Activated T-helper 1 cell treated with anti-CD3 and anti-CD28 coated beads, Interleukin-2, amount 50 U/mL, for 16 hours (primary cell): ENCODE measurements at places on chromosomes 16 and 17.

DNA sequence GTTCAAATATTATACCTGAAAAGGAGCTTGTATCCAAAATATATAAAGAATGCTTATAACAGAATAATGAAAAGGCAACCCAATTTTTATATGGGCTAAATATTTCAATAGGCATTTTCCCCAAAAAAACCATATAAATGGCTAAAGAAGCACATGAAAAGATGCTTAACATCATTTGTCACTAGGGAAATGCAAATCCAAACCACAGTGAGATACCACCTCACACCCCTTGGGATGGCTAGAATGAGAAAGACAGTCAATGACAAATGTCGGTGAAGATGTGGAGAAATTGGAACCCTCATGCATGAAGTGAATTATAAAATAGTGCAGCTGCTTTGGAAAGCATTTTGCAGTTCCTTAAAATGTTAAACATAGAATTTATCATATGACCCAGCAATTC is 3.1 kb downstream of the TNFRSF13B start:
- no peak for DNase-seq

GRCh38 chr16:1486551-1487390 is 2.0 kb downstream of the PTX4 start:
- no peak for DNase-seq

DNA sequence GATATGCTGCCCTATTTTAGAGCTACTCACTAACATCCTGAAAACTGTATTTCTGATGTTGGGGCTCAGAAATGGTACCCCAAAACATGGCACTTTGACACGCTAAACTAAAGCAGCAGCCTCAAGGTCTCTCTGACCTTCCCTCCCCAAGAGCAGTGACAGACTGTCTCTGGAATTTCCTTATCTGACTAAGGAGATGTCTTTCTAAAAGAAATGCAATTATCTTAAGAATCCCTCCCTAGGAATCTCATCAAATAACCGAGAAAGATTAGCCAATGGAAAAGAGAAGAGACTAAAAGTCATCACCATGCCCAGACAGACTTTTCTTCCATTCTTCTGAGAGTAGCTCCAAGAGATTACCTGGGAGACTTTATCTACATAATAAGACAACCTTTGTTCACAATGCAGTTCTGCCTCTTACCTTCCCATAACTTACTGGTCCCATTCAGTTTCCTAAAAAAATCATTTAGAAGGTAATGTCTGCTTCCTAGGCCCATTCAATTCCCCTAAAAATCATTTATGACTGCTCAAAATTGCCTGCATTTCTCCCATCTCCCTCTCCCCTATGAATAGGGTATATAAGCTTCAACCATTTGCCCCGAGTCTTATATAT is 123.9 kb downstream of the CPPED1 start:
- no peak for DNase-seq

DNA sequence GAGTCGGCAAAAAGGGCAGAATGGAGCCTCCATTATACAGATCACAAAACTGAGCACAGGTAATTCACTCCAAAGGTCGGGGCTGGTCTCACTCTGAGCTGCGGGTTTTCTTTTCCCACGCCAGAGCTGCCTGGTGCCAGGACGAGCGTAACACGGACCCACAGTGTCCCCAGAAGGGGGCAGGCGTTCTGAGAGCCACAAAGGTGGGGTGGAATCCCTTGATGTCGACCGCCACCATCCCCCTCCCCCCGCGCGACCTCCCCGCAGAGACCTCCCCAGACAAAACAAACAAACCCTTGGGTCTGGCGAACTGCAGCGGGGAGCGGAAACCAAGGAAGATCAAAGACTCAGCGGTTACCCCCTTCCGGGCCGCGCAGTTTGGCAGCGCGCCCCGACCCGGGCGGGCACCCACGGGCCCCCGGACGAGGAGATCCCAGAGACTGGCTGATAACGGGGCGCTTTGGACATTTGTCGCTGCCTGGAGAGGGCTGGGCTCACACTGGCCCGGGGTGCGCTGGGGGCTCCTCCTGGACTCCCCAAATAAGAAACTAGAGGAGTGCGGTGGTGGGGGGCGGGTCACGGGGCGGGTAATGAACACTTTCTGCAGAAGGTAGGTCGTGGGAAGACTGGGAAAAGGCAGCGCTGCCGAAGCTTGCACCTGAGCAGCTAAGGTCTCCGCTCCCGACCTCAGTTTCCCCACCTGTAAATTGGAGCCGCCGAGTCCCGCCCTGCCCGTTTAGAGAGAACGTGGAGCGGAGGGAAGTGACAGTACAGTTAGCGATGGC is 664 bp upstream of the NKD1 start:
- peak; percentile 68 for DNase-seq

GRCh38 chr17:77128896-77129567 is 11.7 kb upstream of the SEC14L1 start:
- no peak for DNase-seq

- no peak for DNase-seq
Measured at GRCh38 chr17:20259668-20260067, 207.7 kb downstream of the LGALS9B start.

- no peak for DNase-seq
Measured at GRCh38 chr16:49213594-49213993, 68.0 kb downstream of the CBLN1 start.

GRCh38 chr17:17001874-17002520 is 30.1 kb upstream of the TNFRSF13B start:
- peak; percentile 63 for DNase-seq

GRCh38 chr16:89313583-89313982 is 96.1 kb downstream of the ZNF778 start:
- DNase-seq, result no peak

- no peak for DNase-seq
Measured at GRCh38 chr16:17377360-17378324, 93.1 kb downstream of the XYLT1 start.

GRCh38 chr17:47281216-47281615 is 27.6 kb downstream of the ITGB3 start:
- no peak for DNase-seq

DNA sequence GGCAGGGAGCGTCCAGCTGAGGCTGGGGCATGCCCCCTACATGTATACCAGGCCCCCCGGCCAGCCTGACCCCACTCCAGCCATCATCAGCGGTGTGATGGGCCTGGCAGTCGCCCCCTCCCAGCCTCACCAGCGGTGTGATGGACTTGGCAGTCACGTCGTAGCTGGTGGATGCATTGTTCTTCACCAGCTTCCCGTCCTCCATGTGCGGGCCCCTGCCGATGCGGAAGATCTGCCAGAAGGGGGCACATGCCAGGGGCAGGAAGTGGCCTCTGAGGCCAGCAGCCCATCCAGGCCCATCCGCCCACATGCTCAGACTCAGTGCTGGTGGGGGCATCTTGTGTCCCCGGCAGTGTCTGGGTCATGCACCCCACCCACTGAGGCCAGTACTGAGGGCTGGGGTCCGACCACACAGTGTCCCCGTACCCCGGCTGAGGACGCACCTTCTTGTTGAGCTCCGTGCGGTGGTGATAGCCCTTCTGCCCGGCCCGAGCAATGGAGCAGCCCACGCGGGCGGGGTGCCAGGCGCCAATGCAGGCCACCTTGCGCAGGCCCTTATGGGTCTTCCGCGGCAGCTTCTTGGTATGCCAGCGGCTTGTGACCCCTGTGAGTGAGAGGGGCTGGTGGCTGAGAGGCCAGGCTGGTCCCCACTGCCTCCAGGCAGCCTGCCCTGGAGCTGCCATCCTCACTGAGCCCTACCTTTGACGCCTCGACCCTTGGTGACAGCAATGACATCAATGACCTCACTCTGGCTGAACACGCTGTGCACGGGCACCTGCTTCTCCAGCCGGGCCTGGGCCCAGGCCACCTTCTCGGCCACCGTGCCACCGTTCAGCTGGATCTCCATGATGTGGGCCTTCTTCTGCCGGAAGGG is 3.7 kb upstream of the MSRB1 start:
- no peak for DNase-seq

GRCh38 chr16:88479793-88480760 is 27.0 kb downstream of the ZFPM1 start:
- no peak for DNase-seq

DNA sequence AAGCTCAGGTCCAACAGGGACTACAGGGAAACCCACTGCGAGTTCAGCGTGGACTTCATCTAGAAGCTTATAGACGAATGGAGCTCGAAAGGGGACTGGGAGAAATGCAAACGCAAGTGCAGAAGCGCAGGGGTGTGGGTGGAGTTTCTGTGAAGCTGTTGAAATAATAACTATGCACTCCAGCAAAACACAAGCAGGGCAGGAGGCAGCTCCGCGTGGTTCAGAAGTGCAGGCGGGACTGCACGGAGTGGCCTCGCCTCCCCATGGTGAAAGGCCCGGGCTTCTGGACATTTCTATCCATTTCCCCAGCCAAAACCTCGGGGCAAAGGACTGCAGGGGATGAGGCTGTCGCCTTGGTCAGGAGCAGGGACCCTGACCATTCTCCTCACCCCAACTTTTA is 74.5 kb downstream of the ZNF423 start:
- DNase-seq, result no peak

DNA sequence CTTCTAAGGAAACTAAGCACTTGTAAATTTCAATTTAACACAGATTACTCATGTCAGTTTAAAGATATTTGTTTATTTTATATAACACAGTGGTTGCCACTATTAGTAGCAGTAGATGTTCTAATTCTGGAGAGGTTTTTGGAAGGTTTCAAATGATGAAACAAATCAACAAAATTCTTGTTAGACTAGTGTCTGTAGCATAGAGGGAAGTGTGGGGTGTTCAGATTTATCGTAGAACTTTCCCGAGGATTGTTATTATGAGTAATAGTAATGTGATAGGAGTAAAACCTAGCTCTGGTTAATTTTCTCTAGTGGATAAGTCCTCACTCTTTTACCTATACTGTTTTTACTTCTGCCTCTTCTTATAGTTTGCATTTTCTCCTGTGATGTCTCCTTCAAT is 6.3 kb downstream of the GAN start:
- DNase-seq, result no peak

- no peak for DNase-seq
Measured at GRCh38 chr17:80254396-80255251, 6.0 kb upstream of the RNF213 start.

DNA sequence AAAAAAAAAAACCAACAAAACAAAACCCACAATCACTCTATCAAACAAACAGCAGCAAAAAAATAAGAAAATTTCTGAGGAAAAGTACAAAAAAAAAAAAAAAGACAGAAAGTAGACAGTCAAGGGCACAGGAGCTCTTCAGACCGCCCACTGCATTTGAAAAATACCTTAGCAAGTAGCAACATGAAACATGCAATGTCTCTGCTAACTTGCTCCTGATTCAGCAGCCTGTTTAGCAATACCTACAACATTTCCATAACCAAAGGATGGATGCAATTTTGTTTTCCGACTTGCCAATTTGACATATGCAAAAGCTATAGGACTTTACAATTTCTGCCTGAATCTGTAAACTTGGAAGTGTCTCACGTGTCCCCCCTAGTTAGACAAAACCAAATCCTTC is 57.4 kb downstream of the SYNRG start:
- no peak for DNase-seq

GRCh38 chr16:69762814-69763598 is 874 bp downstream of the WWP2 start:
- DNase-seq, result no peak

DNA sequence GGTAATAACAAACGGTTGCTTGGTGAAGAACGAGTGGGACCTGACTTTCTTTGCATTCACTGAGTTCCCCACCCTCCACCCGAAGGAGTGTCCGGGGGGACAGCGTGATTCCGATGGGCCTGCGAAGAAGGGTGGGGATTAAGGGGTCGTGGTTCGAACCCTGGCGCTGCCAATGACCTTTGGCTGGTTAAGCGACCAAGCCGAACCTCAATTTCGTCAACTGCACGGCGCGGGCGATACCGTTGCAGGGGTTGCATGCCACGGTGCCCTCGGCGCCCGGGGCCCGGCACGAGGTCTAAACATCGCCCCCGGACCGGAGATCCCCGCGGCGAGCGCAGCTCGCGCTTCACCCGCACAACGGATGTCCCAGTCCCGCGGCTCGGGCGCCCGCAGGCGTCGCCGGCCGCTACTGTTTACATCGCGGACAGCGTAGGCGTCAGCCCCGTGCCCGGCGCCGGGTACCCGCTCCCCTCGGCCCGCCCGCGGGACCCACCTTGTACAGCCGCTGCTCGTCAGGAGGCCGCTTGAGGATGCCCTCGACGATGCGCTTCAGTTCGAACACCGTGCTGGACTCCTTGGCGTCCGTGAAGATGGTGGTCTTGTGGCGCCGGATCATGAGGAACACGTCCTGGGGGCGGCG is 460 bp downstream of the ELOB start:
- DNase-seq, result peak; percentile 24

DNA sequence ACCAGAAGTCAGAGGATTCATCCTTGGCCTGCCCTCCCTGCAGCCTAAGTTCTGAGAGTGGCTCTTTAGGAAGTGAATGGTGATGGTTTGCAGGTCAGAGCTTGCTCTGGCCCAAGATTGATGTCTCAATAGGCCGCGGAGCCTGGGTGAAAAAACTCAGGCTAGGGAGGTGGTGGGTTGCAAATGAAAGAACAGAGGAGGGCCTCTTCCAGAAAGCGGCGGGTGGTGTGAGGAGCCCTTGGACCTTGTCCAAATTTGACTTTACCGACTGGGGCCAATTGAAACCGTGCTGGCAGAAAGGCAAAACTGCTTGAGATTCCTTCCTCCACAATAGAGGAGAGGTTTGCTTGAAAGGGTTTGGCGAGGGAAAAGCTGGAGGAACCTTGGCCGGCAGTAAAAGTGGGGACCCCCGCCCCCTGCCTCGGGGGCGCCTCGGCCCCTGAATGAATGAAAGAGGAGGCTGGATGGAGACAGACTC is 331.3 kb downstream of the SEC14L1 start:
- no peak for DNase-seq

GRCh38 chr17:15453782-15454181 is 13.6 kb downstream of the CDRT4 start:
- DNase-seq, result no peak

DNA sequence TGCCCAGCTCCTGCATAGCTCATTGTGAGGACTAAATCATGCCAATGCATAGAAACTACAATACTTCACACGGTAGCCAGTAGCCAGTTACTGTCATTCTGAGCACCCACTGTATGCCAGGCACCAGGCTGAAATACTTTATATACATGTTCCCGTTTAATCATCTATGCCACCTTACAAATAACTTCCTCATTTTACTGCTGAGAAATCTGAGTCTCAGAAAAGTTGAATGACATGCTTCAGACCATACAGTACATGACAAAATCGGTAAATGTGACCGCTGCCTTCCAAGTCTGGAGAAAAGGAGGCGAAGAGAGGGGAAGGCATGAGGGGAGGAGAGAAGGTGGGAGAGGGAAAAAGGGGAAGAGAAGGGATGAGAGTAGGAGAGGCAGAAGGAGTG is 9.2 kb upstream of the TLCD3B start:
- no peak for DNase-seq

DNA sequence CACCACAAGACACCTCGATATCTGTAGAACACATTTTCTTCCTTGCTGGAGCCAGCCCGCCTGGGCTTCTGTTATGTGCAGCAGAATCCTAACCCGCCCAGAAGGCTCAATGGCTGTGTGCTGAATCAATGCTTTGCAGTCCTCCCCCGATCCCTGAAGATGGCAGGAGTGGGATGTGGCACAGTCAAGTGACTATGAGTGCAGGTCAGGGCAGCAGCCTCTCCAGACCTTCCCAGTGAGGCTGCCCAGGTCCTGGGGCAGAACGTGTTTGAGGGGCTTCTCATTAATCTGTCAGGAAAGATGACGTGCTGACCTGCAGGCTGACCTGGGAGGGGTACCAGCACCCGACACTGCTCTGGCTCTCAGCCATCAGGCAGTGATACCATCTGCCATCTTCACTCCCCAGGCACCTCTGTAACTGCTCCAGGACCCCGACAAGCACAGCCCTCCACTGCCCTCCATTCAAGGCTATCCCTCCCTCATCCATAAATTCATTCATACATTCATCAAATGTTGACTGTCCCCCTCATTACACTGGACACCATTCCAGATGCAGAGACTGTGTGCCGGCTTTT is 35.2 kb downstream of the LRRC75A start:
- DNase-seq, result no peak

GRCh38 chr16:73124665-73125375 is 76.9 kb upstream of the ZFHX3 start:
- DNase-seq, result no peak
